ENCODE measurements at places on chromosomes 1 and 21.

GRCh38 chr1:195878478-195878877, 729.8 kb downstream of the KCNT2 start:
- DNase-seq, result no peak

DNA sequence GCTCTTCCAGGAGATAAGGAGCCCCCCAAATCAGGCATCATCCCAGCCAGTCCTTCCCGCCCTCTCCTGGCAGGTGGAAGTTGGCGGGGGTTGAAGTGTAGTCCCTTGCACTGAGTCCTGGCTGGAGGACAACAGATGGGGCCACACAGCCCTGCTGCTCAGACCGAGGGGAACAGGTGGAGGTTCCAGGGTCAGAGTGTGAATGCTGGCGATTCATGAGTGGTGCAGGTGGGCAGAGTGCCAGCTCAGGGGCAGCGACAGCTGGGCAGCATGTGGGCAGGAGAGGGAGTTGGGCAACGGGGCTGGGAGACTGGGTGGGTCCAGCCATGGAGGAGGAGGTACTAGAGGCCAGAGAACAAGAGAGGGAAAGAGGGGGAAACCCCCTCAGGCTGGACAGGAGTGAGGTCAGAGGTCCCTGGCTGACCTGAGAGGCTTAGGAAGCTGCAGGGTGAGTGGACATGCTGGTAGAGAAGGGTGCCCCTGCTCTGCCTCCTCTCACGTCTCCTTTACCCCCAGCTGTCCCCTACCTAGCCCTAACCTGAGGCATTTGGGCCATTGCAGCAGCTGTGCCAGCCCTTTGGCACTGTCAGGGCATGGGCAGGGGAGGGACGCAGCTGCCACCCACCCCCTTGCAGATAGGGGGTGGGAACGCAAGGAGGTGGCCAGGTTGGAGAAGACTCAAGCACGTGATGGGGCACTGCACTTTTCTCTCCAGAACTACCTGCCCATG, 11.3 kb upstream of the ADORA1 start:
- DNase-seq, result no peak

GRCh38 chr1:30324251-30325084, 398.9 kb downstream of the MATN1 start:
- no peak for DNase-seq

- DNase-seq, result no peak
These were observed 13.4 kb upstream of the NIBAN1 start for GRCh38 chr1:184987696-184988095.

DNA sequence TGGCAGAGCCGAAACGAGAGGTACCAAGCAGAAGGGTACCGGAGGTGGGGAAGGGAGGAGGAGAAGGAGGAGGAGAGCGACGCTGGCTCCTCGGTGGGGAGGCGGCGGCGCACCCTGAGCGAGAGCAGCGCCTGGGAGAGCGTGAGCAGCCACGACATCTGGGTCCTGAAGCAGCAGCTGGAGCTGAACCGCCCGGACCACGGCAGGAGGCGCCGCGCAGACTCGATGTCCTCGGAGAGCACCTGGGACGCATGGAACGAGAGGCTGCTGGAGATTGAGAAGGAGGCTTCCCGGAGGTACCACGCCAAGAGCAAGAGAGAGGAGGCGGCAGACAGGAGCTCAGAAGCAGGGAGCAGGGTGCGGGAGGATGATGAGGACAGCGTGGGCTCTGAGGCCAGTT, 32.4 kb downstream of the STYXL2 start:
- no peak for DNase-seq

DNA sequence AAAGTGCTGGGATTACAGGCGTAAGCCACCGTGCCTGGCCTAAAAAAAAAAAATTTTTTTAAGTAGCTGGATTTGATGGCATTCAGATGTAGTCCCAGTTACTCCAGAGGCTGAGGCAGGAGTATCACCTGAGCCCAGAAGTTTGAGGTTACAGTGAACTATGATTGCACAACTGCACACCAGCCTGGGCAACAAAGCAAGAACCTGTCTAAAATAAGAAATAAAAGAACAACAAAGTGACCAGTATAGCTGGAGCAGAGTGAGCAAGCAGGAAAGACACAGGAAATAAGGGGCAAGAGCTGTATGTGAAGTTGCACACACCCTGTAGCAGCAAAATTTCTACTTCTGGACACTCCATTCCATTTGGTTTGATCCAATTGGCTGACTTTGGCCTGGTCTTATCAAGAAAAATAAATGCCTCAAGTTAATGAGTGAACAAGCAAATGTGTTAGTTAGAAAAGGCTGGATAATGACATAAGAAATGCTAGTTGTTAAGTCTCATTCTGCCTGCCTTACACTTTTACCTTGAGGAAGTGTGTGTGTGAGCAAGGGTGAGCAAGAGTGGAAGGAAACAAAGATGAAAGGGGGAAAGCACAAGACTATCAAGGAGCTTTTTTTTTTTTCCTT, 7.9 kb downstream of the ATP5IF1 start:
- no peak for DNase-seq

DNA sequence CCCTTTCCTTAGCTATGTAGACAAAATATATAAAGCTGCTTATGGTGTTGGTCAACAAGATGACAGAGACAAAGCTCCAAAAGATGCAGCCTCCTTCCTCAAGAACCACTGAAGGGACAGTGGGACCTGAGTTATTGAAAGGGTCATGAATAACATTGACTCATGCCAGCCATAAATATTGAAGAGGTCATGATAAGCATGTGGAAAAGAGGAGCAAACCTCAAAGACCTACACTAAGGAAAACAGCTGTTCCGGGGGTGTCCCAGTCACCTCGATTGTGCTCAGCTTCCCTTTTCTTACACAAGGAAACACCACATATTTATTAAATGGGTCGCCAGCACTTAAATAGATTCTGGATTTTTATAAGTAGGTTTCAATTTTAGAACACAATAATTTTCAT, 112.9 kb downstream of the PTPRC start:
- DNase-seq, result no peak

GRCh38 chr1:225412803-225413351, 15.0 kb downstream of the LBR start:
- DNase-seq, result no peak

GRCh38 chr1:225250432-225250831, 177.4 kb downstream of the LBR start:
- no peak for DNase-seq

- DNase-seq, result no peak
These were observed 45.9 kb downstream of the CLEC20A start for GRCh38 chr1:178450871-178451270.

DNA sequence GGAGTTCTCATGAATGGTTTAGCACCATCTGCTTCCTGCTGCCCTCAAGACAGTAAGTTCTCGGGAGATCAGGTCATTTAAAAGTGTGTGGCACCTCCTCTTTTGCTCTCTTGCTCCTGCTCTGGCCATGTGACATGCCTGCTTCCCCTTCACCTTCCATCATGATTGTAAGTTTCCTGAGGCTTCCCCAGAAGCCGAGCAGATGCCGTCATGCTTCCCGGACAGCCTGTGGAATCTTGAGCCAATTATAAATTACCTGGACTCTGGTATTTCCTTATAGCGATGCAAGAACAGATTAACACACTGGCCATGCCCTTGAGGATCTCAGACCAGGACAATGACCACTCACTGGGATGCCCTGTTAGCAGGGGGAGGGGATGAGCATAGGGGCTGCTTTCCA, 212.3 kb downstream of the MATN1 start:
- DNase-seq, result no peak

GRCh38 chr1:193368302-193368701, 181.9 kb upstream of the B3GALT2 start:
- no peak for DNase-seq

DNA sequence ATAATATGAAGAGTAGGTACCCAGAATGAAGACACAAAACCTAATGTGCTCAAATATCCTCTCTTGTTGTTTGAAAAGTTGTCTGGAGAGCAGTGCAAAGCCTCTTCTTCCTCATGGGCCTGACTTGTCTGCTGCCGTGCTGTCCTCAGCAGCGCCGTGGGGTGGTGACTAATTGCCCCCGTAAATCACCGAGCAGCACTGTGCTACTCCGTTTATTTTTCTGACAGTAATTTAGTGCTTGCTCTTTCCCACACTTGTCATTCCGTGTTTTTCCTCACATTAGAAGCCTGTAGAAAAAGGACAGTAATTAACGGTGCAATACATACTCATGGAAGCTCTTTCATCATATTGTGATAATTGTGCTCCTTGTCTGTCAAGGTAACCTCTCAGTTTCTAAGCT, 114.8 kb upstream of the BARHL2 start:
- no peak for DNase-seq

GRCh38 chr1:210940081-210940617, 193.8 kb downstream of the KCNH1 start:
- DNase-seq, result no peak

DNA sequence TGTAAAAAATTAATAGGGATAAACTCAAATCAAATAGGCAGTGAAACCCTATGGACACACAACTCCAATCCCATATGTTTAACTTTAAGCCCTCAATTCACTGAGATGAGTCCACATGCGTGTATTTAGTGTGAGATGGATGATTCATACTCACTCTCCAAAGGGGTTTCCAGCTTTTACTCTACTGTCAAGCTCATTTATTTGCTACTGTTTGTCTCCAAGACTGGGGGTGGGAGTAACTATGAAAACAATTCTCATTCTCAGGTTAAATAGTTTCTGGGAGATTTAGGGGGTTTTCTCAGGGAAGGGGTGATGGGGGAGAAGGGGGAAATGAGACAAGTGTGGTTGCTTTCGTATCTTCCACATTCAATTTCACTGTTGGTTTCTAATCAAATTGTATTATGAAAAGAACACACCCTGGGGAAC, 2.7 kb downstream of the RAB29 start:
- DNase-seq, result no peak

DNA sequence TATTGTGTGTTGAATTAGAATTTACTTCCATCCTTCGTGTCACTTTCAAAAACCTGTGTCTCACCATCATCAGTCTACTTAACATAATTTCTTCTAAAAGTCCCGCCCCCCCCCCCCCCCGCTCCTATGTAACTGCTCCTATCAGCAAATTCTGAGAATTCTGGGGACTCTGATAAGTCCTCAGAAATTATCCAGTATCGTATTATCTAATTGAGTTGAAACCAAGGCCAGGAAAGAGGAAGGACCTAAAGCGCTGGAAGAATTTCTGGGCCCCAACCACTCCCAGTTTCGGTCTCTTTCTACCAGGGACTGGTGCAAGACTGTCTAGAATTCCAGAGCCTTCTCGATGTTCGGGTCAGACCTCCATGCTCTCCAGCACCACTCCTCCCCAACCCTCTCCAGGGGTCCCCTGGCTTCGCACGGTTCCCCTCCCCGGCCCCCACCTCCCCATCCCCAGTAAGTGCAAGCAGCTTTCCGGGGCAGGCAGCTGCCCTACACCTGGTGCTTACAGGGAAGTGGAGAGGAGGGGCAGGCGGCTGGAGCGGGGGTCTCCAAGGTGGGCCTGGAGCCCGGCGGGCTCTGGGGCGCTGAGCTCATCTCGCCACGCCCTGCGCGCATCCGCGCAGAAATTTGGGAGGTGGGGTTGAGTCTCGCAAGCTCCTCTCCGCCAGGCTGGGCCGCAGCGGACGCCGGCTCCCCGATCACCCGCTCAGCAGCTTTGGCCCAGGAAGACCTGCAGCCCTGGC, 16.0 kb upstream of the ZNF496 start:
- DNase-seq, result no peak

GRCh38 chr1:28309702-28310101, 19.1 kb upstream of the MED18 start:
- no peak for DNase-seq

DNA sequence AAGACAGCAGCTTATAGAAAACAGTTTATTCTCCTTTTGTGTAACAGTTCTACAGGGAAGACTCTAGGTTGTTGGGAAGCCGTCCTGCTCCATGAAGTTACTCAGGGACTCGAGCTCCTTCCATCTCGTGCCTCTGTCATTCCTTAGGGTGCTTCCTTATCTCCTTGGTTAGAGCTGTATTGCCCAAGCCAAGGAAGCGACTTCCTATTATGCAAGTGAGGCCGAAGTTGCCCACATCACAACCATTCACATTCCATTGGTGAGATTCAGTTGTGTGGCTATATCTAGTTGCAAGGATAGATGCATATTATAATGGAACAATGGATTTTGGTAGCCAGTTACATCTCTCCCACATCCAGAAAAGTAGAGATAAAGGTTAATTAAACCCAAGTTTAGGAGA, 9.0 kb downstream of the GSTM5 start:
- no peak for DNase-seq

DNA sequence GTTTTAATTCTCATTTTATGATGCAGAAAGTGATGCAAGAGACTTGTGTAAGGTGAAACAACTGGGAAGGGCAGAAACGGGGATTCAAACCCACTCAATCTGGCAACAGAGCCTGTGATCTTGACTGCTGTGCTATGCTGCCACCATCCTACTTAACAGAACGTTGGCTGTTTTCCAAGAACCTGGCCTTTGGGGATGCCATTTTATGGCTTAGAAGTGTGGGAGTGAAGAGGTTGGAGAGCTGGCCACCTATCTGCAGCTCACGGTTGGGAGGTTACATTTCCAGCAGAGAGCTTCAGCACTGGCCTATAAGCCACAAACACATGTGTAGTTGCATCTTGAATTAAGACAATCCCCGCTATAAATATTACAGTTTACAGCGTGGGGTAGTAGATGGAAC, 235.3 kb downstream of the PRDM2 start:
- DNase-seq, result no peak

GRCh38 chr1:183872403-183872802, 67.5 kb downstream of the RGL1 start:
- no peak for DNase-seq

DNA sequence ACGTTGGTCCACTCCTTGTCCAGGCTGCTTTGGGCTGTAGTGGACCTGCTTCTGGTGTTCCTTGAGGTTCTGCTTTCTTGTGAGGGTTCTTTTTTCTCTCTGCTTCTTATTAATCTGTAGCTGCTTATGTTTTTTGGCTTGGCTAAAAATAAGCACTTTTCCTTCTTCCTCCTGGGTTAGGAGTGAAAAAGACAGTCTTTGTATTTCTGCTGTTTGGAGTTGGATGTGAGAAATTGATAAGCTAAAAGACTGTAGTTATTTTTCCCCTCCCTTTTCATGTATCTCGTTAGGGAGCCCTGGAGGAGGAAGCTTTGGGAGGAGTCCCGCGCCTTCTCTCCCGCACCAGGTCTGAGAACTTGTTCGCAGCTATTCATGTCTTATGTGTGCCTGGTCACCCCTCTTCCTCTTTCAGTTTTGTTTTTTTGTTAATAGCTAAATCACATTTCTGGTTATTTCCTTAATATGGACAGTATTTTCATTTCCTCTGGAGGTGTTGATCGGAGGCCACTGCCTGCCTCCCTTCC, 79.0 kb downstream of the GALNT2 start:
- no peak for DNase-seq

DNA sequence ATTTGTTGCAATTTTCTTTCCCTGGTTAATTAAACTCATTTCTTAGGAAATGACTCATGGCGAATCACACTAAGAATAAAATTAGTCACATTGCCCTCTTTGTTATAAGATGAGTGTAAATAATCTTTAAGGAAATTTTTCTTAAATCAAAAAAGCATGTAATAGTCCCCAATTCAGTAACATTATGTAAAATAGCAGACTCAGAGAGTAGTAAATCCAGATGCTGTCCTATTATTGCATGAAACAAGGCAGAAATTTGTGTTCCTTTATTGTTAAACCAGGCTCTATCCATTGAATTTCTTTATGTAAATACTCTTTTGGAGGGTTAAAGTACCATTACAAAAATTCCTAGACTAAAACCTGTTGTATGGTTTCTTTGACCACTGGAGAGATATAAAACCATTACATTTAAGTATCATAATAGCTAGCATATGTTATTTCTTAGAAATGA, 154.5 kb upstream of the C1orf87 start:
- peak; percentile 8 for DNase-seq

All from BJ (cell line).